ENCODE measurements at places on chromosomes 5 and 9. TPM values are rescaled to one million over a fixed set of nuclear protein-coding genes. Genes with fewer than 3 reads are reported as not detected.

ANKRD20A1 gene
- total RNA-seq = 0.44 TPM

DNA sequence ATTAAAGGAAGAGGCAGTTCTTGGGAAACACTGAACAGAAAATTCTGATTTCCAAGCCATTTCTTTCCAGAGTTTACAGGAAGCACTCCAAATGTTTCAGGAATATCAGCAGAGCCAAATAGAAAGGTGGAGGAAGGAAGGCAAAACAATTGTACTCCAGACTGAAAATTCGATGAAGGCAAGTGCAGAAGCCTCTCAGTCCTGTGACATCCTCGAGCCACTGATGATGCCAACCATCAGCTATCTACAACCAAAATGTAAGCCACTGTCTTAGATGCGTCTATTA, 2.2 kb downstream of the LMAN2 start:
- no peak for DNase-seq

LIFR gene
- total RNA-seq = not detected

GRCh38 chr9:107397076-107398044, 92.2 kb downstream of the KLF4 start:
- no peak for DNase-seq

ZNF618 gene
- 1.1 TPM for total RNA-seq

- no peak for DNase-seq
Observed at GRCh38 chr5:111337688-111338087, 113.5 kb downstream of the CAMK4 start.

GRCh38 chr5:95184924-95185323, 100.0 kb downstream of the MCTP1 start:
- no peak for DNase-seq

IFNB1 gene
- not detected for total RNA-seq

ELL2 gene
- total RNA-seq = 189 TPM

GRCh38 chr9:110894731-110895130, 143.5 kb downstream of the LPAR1 start:
- no peak for DNase-seq

GRCh38 chr5:158421319-158421718, 562.4 kb upstream of the CLINT1 start:
- no peak for DNase-seq

DNA sequence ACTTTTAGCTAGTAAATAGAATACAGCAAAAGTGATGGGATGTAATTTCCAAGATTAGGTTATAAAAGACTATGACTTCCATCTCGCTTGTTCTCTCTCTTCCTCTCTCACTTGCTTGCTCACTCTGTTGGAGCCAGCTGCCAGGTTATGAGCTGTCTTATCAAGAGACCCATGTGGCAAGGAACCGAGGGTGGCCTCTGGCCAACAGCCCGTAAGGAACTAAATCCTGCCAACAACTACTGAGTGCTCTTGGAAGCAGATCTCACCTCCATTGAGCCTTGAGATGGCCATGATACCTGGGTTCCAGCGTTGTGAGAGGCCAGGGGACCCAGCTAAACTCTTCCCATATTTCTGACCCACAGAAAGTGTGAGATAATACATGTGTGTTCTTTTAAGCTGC, 636.1 kb downstream of the ACTL7B start:
- DNase-seq = no peak

PHF24 gene
- not detected for total RNA-seq

DNA sequence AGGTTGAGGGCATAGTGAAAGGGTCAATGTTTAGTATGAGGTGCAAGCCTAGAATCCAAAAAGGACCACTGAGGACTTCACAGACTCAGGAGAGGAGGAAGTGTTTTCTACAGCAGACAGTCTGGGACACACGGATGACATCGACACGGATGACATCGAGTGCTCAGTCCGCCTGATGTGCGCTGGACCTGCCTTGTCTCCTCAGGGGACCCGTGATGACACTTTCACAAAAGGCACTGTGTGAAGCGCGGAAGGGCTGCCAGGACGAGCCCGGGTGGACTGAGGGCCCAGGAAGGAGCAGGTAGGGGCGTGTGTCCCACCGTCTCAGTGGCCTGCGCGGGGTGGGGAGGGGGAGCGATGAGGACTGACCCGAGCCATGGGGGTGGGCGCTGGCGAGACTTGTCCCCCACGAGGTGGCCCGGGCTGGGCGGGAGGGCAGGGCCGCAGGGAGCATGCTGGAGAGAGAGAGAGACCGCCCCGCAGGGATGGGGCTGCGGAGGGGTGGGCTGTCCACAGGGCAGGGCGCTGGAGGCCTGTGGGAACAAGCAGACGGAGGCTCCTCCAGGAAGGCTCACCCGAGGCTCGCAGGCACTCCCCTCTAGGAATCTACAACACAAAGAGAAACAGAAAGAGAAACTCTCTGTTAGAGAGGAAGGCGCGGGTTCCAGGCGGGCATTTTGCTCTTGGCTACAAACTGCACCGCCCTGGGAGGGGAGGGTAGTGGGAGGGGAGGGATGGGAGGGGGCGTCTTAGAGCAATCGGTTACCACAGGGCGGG, 54.9 kb downstream of the USP20 start:
- peak; percentile 64 for DNase-seq

DNA sequence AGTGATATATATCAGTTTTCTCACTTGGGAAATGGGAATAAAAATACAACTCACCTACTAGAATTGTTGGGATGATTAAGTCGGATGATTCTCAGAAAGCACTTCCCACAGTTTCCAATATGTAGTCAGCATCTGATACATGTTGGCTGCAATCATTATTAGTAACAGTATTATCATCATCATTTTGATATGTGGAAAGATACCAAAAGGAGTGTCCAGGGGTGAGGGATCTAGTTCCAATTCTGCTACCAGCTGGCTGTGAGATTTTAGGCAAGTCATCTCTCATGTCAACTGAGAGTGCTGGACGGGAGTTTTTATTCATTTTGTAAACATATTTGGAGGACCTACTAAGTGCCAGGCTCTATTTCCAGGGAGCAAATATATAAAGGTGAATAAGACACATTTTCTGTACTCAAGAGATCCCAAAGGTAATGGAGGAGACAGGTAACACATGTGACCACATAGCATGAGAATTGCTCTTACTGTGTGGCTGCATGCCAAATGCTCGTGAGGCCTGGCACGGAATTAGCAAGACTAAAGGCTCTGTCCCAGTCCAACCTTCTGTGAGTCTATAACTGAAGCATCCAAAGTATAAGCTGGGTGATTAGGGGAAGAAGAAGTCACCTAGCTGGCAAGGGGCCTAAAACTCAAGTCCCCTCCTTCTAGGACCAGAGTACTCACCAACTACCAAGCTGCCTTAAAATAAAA, 83.0 kb downstream of the GRIA1 start:
- no peak for DNase-seq

GRCh38 chr9:90726215-90726614, 75.4 kb upstream of the SYK start:
- no peak for DNase-seq

DNA sequence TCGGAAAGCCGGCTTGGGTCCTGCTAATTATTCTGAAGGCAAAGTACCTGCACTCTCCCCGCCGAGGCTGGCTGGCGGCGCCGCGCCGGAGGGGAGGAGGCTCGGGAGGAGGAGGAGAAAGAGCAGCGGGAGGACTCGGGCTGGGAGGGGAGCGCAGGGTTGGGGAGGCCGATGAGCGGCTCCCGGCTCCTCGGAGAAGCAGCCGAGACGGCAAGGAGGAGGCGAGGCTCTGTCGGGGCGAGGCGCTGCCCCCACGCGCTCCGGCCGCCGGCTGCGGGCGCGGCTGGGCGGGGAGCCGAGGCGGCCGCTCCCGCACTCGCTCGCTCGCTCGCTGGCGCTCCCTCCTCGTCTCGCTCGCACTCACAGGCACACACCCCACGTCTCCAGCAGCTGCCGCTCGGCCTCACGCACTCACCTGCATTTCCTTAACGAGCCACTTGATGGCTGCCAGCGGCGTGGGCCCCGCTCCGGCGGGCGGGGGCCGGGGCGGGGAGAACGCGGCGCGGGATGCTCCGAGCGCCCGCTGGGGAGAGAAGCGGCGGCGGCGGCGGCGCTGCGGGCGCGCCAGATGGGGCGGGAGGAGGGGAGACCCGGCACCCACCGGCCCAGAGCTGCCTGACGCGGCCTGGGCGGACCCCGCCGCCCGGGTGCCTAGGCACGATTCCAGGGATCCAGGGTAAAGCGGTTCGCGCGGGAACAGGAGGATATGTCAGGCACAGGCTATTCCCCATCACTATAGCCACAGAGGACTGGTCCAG, at the start of gene PTPRD:
TSS of gene PTPRD (minus strand) at position 362 of the 758 bp plus-strand sequence.
- no peak for DNase-seq

DNA sequence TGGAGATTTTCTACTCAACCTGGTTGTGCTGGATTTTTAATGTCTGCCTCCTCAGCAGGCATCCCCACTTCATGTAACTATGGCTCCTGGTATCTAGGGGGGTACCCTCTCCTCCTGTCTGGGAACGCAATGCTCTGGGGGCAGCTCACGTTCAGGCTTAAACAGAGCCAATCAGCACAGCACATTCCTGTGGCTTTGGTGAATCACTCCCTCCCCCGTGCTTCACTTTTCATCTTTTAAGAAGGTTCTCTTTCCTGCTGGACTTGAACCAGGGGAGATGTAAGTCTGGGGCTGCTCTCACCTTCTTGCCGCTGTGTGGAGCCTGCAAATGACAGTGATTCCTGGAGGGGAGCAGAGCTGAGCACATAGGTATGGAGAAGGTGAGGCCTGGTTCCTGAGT, 101.2 kb downstream of the MSX2 start:
- no peak for DNase-seq

GRCh38 chr9:68547417-68547816, 6.7 kb upstream of the TMEM252 start:
- no peak for DNase-seq

DNA sequence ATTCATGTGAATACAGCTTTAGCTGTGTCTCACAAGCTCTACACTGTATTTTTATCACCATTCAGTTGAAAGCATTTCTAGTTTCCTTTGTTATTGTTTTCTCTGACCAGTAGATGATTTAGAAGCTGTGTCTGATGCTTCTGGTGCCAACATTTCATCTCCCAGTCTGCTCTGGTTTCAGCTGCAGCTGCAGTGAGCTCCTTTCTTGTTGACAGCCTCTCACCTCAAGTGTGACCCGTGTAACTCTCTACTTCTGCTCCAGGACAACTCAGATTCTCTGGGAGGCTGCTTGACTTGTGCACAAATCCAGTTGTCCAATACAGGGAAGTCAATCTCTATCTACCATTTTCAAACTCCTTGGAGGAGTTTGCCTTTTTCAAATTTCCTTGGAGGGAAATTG, 504.8 kb downstream of the DIRAS2 start:
- no peak for DNase-seq

DNA sequence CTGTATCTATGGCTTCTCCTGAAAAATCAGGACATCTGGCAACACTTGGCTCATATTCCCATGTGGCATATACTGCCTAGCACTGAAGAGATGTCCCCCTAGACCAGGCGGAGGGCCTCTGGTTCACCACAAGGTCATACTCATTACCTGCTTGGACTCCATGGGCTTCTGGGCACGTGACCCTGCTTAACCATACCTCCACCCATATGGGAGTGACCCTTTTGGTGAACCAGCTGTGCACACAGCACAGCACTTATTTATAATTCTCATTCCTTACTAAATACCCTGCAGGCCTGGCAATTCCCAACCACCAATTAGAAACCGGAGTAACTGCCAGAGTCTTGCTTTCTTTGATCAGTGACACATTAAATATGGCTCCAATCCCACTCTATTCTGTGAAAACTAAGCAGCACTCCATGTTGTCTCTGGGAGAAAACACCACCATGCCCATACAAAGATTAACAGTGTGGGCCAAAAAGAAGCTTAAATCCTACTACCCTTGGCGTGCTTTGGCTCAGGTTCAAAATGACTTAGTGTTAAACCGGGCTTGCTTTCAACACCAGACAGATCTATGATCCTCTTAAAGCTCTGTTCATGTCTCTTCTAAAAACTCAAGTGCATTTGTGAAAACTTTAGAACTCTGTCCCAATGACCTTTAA, 57.7 kb downstream of the MTMR12 start:
- no peak for DNase-seq

SPATA31C1 gene
- total RNA-seq = not detected

DNA sequence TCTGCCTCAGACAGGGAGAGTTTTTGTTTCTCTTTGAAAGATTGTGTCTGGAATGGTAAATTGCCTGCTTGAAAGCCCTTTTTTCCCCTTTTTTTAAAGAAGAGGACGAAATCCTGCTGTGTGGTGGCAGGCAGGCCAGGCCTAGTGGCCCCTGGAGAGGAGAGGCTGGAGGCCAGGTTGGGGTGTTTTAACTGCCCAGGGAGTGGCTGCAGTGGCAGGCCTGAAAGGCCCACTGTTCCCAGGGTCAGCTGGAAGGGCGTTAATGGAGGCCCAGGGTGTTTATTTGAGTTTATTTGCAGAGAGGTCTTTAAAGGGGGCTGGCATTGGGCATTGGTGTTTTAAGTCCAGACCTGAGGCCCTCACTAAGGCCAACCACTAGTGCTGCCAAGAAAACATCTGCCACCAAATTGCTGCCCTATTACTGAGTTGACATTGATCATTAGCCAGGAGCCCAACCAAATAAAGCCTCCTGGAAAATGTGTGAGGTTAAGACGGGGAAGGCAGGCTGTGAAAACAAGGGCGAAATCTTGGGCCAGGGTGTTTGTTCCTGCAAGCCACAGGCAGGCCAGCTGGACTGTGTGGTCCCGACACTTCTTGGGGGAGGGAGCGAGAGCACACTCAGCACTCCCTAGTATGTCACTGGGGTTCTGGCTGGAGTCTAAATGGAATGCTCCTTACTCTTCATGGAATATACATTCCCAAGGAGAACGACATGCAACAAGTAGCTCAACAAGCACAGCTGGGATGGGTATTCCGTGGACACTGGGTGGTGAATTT, 5.0 kb downstream of the JADE2 start:
- DNase-seq = no peak

DNA sequence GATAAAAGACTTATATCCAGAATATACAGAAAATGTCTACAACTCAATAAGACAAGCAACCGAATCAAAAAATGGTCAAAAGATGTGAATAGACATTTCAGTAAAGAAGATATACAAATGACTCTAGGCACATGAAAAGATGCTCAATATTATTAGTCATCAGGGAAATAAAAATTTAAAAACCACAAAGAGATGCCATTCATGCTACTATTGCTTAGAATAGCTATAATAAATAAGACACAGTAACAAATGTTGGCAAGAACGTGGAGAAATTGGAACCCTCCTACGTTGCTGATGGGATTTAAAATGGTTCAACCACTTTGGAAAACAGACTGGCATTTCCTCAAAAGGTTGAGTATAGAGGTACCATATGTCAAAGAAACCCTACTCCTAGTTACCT, 39.8 kb downstream of the POLK start:
- DNase-seq = no peak

DNA sequence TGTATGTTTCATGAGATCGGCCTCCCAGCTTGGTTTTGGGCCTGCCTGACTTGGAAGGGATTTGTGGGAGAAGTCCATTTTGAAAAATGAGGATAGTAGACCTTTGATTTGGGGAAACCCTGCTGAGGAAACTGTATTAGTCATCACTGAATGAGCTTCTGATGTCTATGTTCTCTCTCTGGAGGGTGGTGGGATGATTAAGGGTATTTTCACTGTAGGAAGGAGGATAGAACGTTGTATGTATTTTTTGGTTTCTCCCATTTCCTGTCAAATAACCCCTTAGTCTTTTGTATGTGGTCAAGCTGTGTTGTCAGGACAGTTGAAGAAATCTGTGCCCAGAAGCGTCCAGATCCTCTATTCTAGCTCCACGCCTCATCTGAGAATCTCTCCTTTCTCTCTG, 151.9 kb downstream of the INSYN2B start:
- no peak for DNase-seq

Measured in CD8-positive, alpha-beta T cell (primary cell).